ENCODE measurements at places on chromosomes 6 and 20.

DNA sequence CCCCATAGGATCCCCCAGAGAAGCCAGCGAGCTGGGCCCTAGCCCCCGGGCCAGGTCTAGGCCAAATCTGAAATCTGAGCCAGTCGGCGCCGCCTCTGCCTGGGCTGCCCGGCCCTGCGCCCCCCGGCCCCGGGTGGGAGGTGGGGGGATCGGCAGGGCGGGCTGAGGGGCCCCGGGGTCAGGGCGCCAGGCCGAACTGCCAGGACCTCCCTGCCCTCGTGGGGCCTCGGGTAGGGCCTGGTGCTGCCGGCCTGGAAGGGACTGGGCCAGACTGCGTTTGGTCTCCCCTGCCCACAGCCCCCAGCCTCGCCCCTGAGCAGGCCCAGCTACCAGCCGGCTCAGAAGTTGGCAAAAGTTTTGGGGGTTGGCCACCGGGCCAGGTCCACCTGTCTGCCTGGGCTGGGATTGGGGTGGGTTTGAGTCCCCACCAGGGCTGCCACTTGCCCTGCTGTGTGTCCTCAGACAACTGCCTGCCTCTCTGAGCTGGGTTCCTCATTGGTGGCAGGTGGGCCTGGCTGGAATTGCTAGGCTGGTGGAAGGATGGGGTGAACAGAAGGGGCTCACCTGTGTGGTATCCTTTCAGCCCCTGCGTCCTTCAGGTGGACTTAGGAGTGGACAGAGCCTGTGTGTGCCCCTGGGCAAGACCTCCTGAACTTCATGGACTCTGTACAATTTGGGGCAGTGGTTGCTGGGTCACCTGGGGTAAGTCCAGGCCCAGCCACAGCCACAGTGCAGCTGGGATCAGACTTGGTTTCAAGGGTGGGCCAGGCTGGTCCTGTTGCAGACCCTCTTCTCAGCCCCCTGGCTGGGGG lies 801 bp downstream of the SRC start:
- DNase-seq: no peak

DNA sequence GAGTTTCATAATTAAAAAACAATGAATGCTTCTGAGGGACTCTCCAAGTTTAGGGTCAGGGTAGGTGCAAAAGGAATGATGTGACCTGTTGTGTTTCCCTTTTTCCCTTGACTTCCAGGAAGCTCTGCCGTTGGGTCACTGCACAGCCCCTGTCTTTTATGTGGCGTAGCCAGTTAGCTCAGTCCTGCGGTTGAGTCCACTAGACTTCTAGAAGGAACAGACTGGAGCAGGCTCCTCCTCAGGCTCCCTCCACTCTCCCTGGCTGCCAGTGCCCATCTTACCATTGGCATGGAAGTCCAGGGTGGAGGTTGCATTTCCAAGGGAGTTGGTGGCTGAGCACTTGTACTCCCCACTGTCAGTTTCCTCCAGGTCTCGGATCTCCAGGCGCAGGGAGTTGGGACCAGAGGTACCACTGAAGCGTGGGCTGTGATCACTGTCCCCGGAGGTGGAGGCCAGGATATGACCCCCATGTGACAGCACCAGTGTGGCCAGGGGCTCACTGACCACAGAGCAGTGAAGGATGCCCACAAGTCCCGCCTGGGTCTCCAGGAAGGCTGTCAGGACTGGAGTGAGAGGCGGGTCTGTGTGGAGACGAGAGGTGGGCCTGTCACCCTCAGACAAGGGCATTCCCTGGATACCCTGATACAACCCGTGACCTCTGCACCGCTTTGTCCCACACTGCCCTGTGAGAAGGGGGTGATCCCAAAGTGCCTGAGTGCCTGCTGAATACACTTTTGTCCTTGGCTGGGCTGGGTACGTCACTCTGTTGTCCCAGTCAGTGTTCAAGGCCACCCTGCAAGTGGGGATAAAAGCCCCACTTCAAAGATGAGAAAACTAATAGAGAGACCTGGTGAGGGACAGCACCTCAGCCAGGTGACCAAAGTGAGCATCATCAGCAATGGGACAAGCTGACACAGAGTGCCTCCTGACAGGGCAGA lies 11.1 kb downstream of the SIGLEC1 start:
- no peak for DNase-seq

- DNase-seq: no peak
Observed at GRCh38 chr6:37696841-37697662, 631 bp downstream of the MDGA1 start.

GRCh38 chr6:15864038-15864707 lies 201.3 kb upstream of the DTNBP1 start:
- DNase-seq: no peak

DNA sequence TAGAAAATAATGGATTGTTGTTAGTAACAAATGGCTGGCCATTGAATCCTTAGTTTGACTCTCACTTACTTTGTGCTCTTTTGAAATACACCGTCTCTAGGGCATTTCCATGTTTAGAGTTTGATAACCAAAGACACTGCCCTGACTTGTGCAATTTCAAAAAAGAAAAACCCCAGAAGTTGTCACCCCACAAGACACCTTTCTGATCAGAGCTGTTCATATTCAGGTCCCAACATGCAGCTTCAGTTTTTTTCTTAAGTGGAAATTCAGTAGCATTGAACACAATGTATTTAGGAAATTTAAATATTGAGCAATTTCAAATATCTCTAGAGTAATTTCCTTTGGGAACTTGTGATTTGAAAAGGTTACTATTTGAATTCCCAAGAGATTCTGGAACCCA lies 19.4 kb downstream of the CRYBG1 start:
- no peak for DNase-seq

DNA sequence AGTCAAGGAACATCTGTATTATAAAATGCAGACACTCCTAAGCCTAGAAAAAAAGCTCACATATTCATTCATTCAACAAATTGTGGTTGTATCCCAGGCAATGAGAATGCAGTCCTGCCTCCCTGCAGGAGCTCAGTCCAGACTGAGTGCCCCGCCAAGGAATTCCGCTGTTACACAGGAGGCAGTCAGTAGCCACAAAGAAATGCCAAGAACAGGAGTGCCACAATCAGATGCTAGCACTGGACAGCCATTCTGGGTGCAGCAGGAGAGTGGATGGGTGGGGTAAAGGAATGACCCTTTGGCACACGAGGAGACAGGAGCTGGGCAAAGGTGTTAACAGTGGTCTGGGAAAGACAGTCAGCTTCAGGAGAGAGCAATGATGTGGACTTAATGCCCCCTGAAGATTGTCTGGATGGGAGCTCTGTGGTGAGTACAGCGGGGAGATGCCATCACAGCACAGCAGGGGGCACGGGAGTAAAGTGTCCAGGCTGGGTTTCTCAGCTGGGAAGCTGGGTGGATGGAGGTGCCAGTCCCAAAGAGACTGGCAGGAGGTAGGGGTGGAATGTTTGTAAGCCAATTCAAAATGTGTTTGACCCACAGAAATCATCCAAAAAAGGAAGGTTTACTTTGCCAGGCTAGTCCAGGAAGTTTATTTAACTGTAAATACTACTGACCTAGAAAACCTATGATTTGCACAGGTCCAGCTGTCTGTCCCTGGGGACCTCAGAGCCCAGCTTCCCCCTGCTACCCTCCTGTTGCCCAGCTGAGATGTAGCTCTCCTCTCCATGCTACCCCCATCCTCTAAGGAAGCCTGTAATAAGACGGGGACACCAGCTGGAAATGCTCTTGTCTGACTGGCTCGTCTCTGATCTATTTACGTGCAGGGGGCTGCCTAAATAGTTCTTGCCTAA lies 84.1 kb downstream of the SLC23A2 start:
- no peak for DNase-seq

DNA sequence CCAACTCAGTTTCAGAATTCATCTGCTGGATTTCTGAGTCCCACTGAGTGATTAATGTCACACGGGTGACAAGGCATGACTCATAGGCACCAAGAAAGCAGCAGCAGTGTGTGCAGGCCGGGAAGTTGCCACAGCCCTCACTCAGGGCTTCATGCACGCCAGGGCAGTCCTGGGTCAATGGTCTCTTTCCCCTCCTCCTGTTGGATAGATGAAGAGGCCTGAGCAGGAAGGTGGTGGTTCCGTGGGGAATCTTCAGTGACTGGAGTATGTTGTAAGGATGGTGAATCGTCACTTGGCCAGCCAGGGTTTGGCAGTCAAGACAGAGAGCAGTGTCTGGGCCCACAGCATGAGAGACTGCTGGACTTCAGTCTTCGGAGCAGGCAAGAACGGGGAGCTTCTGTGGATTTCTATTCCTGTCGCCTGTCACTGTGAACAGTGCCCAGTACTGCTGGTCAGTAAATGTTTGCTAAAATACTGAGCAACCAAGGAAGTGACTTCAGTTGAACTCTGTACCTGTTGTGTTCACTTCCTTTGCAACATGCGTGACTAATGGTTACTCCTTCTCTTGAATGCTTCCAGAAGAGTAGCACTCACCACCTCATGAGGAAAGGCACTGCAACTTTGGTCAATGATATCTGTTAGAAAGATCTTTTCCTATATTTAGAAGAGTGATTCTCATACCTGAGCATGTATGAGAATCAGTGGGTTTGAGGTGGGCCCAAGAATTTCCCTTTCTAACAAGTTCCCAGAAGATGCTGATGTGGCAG lies 62.0 kb upstream of the CD93 start:
- DNase-seq: no peak

DNA sequence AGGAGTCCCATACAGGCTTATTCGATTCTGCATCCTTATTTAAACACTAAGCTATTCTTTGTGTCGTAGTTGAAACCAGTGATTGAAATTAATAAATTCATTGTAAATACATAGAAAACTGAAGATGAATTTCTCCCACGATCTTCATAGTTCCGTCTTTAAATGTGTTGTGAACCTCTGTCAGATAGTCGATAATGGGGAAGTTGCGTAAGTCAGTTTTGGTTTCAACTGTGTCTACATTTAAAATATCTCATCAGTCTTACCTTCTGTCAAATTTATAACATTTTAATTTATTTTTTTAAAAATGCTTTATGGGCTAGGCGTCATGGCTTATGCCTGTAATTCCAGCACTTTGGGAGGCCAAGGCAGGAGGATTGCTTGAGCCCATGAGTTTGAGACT lies 12.7 kb downstream of the STX11 start:
- no peak for DNase-seq

- no peak for DNase-seq
Observed at GRCh38 chr6:68008445-68008844, 626.6 kb upstream of the ADGRB3 start.

GRCh38 chr20:51116765-51117686 lies 94.1 kb upstream of the KCNG1 start:
- DNase-seq: no peak

DNA sequence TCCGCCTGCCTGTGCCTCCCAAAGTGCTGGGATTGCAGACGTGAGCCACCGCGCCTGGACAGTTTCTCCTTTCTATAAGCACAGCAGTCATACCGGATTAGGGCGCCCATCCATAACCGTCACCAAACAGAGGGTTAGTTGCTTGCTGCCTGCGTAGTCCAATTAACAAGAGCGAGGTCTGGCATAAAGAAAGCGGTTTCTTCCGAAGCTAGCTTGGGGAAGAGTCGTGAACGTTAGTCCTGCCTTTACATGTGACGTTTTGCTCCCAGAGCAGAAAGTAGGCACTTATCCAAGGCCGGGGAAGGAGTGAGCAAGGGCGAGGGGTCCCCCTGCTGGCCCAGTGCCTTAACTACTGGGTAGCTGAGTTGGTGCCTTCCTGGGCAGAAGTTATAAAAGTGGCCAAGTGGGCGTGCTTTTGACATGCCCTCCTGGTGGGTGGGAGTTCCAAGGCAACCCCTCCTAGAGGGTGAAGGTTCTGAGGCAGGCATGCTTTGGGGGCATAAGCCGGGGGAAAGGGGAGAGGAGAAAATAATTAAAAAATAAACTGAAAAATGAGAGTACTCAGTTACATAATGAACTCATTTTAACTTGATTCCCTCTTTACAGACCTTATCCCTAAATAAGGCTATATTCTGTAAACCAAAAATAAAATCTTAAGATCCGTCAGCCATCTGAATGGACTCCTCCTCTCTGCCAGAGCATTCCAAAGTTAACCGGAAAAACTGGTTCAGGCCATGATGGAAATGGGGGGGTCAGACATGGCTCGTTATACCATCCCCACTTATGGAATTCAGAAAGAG lies 88.0 kb downstream of the FAM217A start:
- peak; percentile 7 for DNase-seq

- DNase-seq: no peak
Observed at GRCh38 chr20:34581341-34582184, 23.0 kb downstream of the MAP1LC3A start.

GRCh38 chr6:84007871-84008270 lies 25.7 kb upstream of the MRAP2 start:
- DNase-seq: no peak

GRCh38 chr20:46353500-46354206 lies 45.4 kb upstream of the CDH22 start:
- DNase-seq: no peak

DNA sequence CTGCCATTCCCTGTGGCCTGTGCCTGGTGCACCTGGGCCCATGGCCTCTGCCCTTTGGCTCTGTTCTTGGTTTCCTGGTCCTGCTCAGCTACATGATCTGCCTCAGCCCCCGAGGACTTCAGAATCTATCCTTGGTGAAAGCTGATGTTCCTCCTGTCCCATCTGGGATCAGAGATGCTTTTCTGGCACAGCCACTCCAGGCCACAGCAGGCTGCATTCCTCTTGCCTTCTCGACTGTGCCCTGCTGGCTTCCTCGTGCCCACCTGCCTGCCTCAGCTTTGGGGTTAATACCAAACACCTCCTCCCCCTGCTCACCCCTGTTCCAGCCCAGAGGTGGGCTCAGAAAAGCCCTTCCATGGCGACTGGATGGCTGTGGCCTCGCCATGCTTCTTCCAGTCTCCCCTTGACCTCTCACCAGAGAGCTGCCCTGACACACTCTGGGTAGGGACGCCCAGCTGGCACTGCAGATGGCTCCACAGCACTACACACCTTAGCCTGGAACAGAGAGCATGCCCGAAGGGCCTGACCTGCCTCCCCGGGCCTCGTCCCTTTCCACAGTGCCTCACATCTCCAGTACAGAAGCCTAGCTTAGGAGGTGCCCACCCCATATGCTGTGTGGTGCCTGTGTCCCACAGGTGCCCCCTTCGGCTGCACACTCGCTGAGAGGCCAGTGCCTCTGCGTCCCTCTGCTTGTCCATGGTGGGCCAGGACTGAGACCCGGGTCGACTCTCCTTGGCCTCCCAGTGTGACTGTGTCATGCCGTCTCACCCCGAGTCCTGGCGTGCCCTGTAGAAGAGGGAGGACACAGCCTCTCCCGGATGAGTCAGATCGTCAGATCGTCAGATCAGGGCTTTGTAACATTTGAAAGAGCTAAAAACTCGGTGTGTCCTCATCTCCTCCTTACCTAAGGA lies 148.8 kb downstream of the DTNBP1 start:
- DNase-seq: no peak
